IPS-NIHi11 (cell line): ENCODE measurements at places on chromosomes 3 and 15.
A peak's percentile ranks its signal among the peaks of the same experiment; 100 is the strongest.

DNA sequence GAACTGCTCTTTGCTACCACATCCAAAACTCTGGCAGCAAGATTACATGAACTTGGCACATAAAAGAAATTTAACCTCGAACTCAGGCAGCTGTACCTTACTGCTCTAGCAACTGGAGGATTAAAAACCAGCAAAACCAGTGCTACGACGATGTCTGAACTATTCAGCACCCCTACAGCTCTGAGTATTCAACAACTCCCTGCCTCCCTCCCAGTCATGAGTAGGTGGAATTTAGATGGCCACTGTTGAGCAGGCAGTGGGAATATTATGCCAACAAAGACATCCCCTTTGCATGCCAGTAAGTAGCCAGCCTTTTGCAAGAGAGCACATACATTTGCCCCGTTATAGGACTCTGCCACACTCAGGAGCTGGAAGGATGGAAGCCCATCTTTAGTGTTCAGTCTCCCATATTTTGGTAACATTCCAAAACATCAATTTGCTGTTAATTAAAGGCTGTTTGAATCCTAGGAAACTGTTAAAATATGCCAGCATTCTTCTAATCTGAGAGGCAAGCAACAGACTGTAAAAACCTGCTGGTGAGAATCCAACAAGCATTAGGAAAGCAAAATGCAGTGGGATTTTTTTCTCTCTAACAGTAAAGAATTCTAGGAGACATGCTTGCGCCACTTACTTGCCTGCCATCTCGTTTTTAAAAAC lies 85.4 kb downstream of the ZNF385D start:
- DNase-seq, result peak; percentile 58

DNA sequence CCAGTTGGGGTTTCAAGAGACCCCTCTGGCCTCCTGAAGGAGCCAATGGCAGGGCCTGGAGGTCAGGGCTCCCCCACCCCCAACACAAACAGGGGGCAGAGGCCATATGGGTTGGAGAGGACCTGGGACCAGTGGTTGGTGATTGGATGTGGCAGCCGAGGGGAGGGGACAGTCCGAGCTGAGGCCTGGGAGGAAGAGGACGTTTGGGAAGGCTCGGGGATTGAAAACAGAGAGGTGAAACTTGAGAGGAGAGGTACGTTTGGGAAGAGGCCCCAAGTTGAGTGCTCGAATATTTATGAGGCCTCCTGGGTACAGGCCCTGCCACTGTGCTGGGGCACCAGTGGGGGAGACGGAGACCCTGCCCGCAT lies 53.7 kb downstream of the DNAJB8 start:
- peak; percentile 67 for DNase-seq

DNA sequence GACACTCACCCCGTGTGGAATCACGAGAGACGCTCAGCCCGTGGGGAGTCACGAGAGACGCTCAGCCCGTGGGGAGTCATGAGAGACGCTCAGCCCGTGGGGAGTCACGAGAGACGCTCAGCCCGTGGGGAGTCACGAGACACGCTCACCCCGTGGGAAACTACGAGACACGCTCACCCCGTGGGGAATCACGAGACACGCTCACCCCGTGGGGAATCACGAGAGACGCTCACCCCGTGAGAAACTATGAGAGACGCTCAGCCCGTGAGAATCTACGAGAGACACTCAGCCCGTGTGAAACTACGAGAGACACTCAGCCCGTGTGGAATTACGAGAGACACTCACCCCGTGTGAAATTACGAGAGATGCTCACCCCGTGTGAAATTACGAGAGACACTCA lies 49.8 kb downstream of the ADAMTS17 start:
- no peak for DNase-seq

- peak; percentile 17 for DNase-seq
These were observed 263.4 kb upstream of the ST8SIA2 start for GRCh38 chr15:92130244-92130643.

DNA sequence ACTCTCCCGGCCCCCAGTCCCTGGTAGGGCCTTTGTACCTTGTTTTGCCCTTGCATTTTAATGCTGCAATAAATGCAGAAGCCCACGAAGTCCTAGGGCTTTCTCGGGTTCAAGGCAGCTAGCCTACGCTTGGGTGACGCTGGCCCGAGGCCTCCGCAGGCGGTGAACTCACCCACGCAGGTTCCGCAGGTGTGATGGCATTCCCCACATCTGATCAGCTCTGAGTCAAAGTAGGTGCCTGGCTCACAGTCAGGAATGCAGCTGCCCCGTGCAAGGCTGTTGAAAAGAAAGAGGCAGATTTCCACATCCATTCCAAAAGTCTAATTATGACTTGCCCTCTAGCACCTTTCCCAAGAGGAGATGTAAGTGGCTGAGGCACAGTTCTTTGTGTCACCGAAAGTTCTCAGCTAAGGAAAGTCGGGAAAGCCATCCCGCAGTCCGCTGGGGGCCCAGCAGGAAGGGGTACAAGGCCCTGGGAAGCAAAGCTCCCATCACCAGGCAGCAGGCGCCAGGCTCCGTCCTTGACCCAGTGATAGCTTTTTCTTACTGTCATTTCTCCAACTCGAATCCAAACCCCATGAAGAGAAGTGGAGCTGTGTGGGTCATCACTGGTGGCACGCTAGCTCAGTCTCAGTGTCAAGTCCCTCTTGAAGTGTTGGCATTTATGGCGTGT lies 23.2 kb upstream of the SNRPA1 start:
- DNase-seq, result no peak

GRCh38 chr3:185366913-185367312 lies 4.0 kb downstream of the MAP3K13 start:
- DNase-seq, result no peak

- peak; percentile 85 for DNase-seq
These were observed 632 bp upstream of the CRELD1 start for GRCh38 chr3:9932843-9933560.

- no peak for DNase-seq
These were observed 203.5 kb downstream of the MECOM start for GRCh38 chr3:169460035-169460434.

GRCh38 chr3:150330872-150331271 lies 77.2 kb upstream of the TSC22D2 start:
- no peak for DNase-seq

- no peak for DNase-seq
These were observed 602.1 kb downstream of the VGLL3 start for GRCh38 chr3:86388820-86389219.

- no peak for DNase-seq
These were observed 887.3 kb downstream of the NTRK3 start for GRCh38 chr15:87369269-87369668.

GRCh38 chr3:100206687-100207086 lies 54.1 kb upstream of the TBC1D23 start:
- DNase-seq, result no peak

DNA sequence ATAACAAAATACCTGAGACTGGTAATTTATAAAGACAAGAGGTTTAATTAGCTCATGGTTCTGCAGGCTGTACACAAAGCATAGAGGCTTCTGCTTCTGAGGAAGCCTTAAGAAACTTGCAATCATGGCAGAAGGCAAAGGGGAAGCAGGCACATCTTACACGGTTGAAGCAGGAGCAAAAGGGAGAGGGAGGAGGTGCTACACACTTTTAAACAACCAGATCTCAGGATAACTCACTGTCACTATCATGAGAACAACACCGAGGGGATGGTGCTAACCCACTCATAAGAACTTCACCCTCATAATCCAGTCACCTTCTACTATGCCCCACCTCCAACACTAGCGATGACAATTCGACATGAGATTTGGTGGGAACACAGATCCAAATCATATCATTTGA lies 54.4 kb downstream of the ATP8B4 start:
- DNase-seq, result no peak

GRCh38 chr15:89165677-89166076 lies 55.7 kb downstream of the RLBP1 start:
- DNase-seq, result no peak

GRCh38 chr3:194985031-194985578 lies 285.9 kb downstream of the XXYLT1 start:
- peak; percentile 74 for DNase-seq

- DNase-seq, result peak; percentile 31
These were observed 282.5 kb upstream of the CNTN3 start for GRCh38 chr3:74897006-74897405.

DNA sequence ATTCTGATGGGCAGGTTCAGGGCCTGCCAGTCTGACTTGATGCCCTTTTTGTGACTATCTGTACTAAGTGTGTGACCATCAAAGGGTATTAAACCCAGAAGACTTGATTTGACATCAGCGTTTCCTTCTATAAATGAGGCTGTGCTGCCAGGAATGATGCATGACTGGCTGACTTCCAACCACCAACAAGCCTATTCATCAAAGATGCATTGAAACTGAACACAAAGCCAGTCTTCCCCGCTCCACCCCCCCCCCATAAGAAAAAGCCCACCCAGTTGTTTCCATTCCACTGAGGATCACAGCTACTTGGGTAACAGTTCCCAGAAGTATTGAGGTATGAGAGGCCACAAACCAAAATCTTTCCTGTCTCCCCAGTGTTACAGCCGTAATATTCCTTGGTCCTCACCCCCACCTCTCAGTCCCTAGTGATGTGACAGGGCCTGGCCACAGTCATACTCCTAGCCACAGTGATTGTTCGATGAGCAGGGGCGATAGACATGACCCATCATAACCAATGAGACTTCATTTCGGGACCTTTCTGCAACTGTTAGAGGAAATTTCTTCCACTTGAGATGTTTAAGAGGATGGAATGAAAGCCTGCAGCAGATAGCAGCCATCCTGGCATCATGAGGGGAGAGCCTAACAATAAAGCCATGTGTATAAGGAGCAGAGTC lies 22.6 kb downstream of the SH3BP5 start:
- DNase-seq, result no peak

- no peak for DNase-seq
These were observed 40.6 kb downstream of the GOLGA8S start for GRCh38 chr15:23395030-23395692.

DNA sequence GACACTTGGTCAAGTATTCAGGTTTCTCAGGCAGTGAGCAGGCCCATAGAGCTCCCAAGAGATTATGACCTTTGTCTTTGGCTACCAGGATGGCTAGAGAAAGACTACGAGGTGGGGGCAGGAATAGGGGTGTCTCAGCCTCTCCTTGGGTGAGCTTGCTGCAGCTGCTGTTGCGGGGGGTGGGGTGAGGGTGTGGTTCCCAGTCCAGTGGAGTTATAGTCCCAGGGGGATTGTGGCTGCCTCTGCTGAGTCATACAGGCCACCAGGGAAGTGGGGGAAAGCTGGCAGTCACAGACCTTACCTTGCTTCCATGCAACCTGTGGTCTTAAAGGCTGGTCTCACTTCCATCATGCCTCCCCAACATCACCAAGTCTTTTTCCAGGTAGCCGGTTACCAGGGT lies 31.7 kb downstream of the ATP2C1 start:
- no peak for DNase-seq

DNA sequence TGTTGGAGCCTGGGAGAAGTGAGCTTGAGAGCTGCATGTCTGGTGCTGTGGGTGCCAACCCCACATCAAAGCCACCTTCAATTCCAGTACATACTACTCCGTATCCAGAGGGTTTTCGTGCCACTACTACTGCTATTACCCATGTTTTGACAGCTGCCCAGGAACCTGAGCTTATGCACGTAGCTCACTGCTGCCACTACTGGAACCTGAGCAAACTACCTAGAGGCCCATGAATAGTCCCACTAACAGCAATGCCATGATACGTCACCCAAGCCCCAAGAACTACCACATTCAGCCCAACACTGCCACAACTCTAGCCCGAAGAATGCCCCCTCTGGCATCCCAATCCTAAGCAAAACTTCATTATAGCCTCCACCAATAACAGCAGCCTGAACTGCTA lies 215.2 kb upstream of the BCHE start:
- DNase-seq, result peak; percentile 23

DNA sequence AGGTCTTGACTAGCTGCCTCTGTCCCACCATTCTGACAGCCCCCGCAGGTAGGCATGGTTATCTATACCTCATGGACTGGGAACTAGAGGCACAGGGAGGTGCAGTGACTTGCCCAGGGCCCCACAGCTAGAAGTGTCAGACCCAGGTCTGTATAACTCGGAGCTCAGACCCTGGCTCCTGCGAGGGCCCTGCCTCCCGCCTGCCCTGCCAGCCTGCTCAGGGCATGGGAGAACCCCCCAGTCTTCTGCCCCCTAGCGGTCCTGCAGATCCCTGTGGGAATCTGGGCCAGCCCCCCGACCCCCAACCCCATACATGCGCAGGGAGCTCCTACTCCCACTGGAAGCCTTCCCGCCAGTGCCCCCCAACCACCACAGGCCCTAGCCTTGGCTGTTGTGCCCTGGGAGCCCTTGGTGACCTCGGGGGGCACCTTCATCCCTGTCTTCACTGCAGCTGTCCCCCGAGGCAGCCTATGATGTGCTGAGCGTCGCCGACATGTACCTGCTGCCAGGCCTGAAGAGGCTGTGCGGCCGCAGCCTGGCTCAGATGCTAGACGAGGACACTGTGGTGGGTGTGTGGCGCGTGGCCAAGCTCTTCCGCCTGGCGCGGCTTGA lies 6.9 kb downstream of the ABTB1 start:
- DNase-seq, result peak; percentile 49

DNA sequence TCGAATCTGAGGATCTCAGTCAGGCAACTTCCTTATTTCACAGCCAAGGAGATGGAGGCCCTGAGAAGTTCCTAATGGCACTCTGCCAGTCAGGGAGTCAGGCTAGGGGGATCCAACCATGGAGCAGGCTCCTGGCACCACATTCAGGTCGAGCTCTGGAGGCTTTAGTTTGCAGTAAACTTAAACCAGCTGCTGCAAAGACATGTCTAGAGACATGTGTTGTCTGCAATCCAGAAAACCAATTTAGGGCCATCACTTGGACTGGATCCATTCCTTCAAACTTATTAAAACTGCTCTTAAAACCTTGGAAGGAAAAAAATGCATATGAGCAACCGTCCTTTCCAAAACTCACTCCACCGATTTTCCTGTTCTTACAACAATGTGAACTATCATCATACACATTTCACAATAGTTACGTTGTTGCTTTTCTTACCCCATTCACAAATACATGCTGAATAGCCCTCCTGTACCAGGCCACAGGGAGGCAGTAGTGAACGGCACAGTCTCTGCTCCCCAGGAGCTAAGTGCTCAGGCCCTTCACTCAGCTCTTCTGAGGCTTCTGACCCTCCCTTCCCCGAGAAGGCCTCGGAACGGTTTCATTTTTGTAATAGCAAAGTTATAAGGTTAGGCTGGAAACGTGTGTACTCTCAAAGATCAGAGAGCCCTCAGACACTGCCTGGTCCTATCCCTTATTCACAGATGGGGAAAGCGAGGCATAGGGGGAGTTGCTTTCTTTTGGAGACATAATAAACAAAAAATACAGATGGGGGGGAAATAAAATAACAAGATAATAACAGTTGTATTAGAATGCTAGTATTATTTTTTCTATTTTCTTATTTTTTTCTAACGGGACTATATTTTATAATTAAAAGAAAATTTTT lies 20.1 kb downstream of the RFT1 start:
- peak; percentile 69 for DNase-seq

GRCh38 chr3:65177960-65178376 lies 490.2 kb upstream of the ADAMTS9 start:
- no peak for DNase-seq

DNA sequence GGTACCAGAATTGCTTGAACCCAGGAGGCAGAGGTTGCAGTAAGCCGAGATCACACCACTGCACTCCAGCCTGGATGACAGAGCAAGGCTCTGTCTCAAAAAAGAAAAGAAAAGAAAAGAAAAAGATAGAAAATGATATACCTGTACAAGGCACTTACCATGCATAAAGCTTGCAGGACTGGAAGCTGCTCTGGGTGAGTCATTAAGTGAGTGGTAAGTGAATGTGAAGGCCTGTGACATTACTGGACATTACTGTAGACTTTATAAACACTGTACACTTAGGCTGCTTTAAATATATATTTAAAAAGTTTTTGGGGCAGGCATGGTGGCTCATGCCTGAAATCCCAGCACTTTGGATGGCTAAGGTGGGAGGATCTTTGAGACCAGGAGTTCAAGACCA lies 99.2 kb downstream of the SLMAP start:
- no peak for DNase-seq

GRCh38 chr3:165439765-165440164 lies 243.6 kb upstream of the SLITRK3 start:
- no peak for DNase-seq
